ENCODE measurements at places on chromosomes 1 and 21. TPM values are rescaled to one million over a fixed set of nuclear protein-coding genes. Genes with fewer than 3 reads are reported as not detected.

- no peak for DNase-seq
Observed at GRCh38 chr1:213657013-213657412, 330.8 kb upstream of the PROX1 start.

GRCh38 chr1:93033785-93034184 lies 45.3 kb upstream of the MTF2 start:
- DNase-seq = no peak

- no peak for DNase-seq
Observed at GRCh38 chr1:10888291-10888690, 91.8 kb upstream of the CASZ1 start.

DNA sequence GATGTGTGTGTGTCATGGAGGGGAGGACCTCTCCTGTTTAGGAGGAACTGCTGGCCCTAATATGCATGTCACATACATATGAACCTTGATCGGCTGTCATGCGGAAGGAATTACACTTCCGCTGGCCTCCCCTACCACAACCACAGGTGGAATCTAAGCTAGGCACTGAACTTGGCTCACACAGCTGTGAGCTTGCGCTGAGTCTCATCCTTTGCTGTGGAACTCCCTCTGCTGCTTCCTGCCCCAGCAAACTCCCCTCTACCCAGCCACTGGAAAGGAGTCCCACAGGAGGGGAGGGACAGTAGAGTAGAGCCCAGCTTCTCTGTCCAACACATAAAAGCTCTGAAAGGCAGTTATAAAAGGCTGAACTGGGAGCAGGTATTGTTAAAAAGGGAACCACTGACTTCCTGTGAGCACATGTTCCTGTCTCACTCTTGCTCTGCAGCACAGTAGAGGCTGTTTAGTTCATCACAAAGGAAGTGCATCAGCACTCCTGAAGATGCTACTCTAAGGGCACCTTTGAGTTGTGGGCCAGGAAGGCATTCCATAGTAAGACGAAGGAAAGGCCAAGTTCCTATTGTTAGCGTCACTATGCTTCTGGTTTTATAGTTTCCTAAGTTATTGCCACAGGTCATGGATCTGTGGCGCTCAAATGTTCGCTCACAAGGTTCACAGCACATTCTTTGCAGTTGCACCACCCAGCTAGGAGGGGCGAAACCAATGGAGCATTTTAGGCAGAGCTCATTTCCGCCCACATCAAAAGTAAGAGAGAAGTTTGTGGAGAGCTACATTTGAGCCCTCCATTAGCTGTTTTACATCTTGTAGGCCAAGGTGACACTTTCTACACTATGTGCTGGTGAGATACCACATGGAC lies 17.7 kb upstream of the PTPRC start:
- DNase-seq = no peak

- DNase-seq = no peak
Observed at GRCh38 chr1:30756545-30757351, 826 bp downstream of the LAPTM5 start.

DNA sequence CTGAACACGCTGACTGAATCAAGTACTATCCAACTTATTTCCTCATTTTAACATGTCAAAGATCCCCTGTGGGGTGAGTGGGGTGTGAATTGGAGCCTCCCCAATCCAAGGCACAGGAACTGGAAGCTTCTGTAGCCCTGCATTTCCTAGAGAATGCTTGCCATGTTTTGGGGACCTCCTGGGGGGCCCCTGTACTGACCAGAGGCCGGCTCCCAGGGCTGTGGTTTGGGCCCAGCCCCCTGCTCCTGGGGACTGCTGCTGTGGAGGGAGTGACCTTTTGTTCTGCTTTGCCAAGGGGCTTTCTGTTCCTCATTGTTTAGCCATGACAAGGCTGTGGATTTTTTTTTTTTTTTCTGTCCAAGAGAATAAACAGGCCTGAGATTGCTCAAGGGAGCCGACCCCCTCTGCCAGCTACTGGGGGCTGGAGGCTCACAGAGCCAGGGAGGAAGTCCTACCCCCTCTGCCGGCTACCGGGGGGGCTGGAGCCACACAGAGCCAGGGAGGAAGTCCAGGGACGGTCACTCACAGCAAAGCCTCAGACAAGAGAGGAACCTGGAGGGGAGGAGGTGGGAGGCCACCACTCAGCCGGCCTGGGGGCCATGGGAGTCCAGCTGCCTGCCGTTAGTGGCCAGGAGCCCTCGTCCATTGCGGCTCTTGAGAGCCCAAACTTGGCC lies 17.4 kb downstream of the TNFRSF1B start:
- no peak for DNase-seq

GRCh38 chr1:232965912-232966217 lies 15.5 kb downstream of the NTPCR start:
- no peak for DNase-seq

DNA sequence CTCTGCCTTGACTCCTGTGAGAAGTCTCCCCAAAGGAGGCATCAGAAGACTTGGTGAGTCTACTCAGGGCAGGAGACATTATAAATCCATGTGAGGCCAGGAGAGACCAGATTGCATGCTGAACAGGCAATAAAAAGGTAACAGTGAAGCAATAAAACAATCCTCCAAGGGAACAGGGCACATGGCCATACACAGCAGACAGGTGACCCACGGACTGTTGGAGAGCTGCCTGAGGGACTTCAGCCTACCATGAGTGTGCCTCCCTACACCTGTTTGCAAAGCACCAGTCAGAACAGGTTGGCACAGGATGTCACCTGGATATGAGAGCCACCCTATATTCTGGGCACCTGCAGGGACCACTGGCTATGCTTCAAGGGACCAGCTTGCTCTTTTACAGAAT lies 67.6 kb downstream of the MAB21L3 start:
- DNase-seq = no peak

DNA sequence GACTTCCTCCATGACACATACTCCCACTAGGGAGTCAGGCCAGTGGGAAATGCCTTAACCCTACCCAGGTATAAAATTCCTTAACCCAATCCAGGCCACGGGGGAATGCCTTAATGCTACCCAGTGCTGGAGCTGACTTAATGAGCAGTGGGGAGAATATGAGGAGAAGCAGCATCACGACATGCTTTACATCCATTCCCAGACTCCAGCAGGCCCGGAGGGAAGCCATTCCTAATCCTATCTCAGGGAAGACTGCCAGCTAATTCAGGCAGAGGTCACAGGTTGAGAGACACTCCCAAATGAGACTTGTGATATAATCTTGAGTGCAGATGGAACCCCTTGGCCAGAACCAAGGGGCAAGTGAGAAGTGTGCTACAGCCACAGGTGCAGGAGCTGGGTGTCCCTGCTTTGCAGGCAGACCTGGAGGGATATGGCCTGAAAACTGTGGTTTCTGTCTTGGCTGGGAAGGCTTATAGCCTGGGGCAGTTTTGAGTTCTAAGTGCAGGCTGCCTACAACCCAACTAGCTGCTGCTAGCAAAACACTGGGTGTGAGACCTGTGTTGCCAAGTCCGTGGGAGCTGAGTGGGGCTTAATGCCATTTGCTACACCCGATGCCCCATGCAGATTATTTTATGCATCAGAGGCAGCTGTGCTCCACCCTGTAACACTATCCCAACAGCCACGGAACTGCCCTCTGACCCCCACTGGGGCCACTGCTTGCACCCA lies 45.1 kb upstream of the GUCA2A start:
- no peak for DNase-seq

- no peak for DNase-seq
Observed at GRCh38 chr1:164779376-164779775, 220.4 kb downstream of the PBX1 start.

DNA sequence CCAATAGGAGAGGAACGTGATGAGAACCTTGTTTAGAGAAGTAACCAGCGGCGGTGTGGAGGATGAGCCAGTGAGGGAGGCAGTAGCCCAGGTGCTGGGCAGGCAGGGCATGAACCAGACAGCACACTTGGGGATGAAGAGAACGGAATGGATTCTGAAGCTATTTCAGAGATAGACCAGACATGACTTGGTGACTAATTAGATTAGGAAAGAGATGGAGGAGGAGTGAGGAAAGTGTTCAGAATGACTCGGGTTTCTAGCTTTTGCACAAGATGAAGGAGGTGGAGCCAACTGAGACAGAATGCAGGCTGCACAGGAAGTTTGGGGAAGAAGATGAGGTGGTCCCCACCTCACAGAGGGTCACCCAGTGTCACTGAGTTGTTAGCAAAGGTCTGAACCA lies 5.1 kb downstream of the PEF1 start:
- DNase-seq = no peak

DNA sequence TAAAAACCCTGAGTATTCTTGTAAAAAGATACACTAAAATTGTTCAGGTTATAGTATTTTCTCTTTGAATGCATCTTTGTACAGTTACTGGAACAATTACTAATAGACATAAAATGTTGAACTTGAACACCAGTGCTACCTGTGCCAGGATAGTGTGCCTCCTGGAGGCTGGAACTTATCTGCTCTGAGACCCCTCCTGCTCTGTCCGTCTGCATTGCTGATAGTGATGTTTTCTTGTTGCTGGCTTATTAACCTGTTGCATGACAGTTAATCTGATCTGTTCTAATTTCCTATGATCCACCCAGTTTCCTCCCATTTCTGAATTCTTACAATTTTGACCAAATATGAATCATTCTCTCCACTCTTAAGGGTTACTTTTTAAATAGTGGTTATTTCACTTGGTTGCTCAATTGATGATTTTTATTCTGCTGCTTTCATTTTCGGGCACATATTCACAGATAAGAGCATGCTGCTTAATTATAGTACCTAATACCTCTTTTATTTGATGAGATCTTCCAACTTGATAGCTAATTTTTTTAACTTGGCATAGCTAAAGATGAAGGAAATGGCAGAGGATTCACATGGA lies 101.4 kb downstream of the CC2D1B start:
- no peak for DNase-seq

- DNase-seq = no peak
Observed at GRCh38 chr1:94009304-94009703, 100.1 kb upstream of the GCLM start.

- DNase-seq = no peak
Observed at GRCh38 chr1:200971428-200971903, 52.0 kb downstream of the KIF21B start.

DNA sequence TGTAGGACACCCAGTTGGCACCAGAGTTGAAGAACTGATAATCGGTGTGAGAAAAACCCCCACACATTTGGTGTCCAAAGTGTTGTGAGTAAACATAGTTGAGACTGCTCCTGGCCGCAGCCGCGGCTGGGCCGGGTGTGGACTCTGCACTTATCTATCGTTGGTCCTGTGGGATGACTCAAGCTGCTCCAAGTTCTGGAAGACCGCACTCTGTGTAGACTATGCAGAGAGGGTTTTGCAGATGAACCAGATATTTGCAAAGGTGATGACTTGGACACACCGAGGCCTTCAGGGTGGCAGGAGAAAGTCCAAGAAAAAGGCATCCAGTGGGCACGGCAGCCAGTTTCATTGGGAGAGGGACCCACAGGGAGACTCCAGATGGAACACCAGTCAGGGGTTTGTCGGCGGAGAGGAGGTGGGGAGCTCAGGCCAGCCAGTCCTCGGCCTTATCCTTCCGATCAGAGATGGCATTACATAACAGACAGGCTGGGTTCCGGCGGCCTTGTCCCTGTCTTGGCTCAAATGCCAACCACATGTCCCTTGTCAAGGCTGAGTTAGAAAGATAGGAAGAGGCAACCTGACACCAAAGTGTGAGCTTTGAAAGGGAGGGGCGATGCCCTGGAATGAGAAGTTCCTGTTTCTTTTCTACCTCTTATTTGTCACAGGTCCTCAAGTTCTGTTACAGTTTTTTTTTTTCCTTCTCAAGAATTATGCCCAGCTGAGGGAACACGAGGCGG lies 21.1 kb downstream of the C2CD2 start:
- no peak for DNase-seq

CD55 gene
- 48.6 TPM for polyA plus RNA-seq

OR2W3 gene
- not detected for polyA plus RNA-seq

SLC2A5 gene
- 1.3 TPM for polyA plus RNA-seq

CR1 gene
- polyA plus RNA-seq = 19.3 TPM

TSPAN1 gene
- 65.2 TPM for polyA plus RNA-seq

GUCA2B gene
- not detected for polyA plus RNA-seq

HPDL gene
- polyA plus RNA-seq = 1.7 TPM

LCE2C gene
- polyA plus RNA-seq = not detected
